Mononuclear cell (primary cell): ENCODE measurements at places on chromosomes 4 and X. TPM values are rescaled to one million over a fixed set of nuclear protein-coding genes. Genes with fewer than 3 reads are reported as not detected.

Gene CXCL8
- total RNA-seq, result 7,833 TPM

Gene PABPC5
- not detected for total RNA-seq

Gene CPZ
- not detected for total RNA-seq

Gene SH3RF1
- total RNA-seq, result 0.94 TPM

Gene TKTL1
- 4.1 TPM for total RNA-seq

Gene NPFFR2
- total RNA-seq, result 0.21 TPM

Gene GPR50
- not detected for total RNA-seq

Gene RTL9
- not detected for total RNA-seq

Gene DMP1
- not detected for total RNA-seq

Gene CXCL6
- total RNA-seq, result not detected

Gene CSAG1
- total RNA-seq, result not detected

Gene PCDH10
- under 0.01 TPM for total RNA-seq

Gene NEUROG2
- not detected for total RNA-seq

Gene FAAH2
- 7.9 TPM for total RNA-seq

Gene ARHGEF38
- total RNA-seq, result not detected

Gene GABRE
- total RNA-seq, result under 0.01 TPM

Gene NXF2
- total RNA-seq, result not detected

Gene KLHL13
- 0.63 TPM for total RNA-seq

Gene DCAF4L1
- total RNA-seq, result 0.21 TPM

Gene MAGEB10
- not detected for total RNA-seq

Gene TDO2
- total RNA-seq, result not detected

Gene WWC2
- 4.3 TPM for total RNA-seq

Gene NALF2
- under 0.01 TPM for total RNA-seq

Gene SMIM10L2A
- 0.31 TPM for total RNA-seq

Gene HTN1
- not detected for total RNA-seq

Gene MAGEH1
- 21.3 TPM for total RNA-seq

Gene THAP9
- 4.8 TPM for total RNA-seq

Gene PTPN13
- 2.2 TPM for total RNA-seq

Gene TEX13B
- not detected for total RNA-seq

Gene CCNA2
- 0.73 TPM for total RNA-seq

Gene RTL5
- 0.73 TPM for total RNA-seq

Gene GBA3
- 0.10 TPM for total RNA-seq

Gene SLC49A3
- total RNA-seq, result 2.9 TPM

Gene BEX3
- 38.6 TPM for total RNA-seq

Gene SLC2A9
- total RNA-seq, result 5.0 TPM

Gene OTUD6A
- not detected for total RNA-seq

Gene IL15
- total RNA-seq, result 6.5 TPM

Gene GPR119
- total RNA-seq, result not detected

Gene ARMCX4
- total RNA-seq, result 5.4 TPM

Gene TRIM75
- not detected for total RNA-seq

Gene TMPRSS11A
- total RNA-seq, result not detected

Gene HERC5
- total RNA-seq, result 12.0 TPM

Gene UGDH
- 2.2 TPM for total RNA-seq
